ENCODE measurements at places on chromosomes 5 and 9.
A peak's percentile ranks its signal among the peaks of the same experiment; 100 is the strongest.

GRCh38 chr5:10157085-10157669, 92.5 kb downstream of the ATPSCKMT start:
- no peak for DNase-seq

- DNase-seq = no peak
These were observed 175.6 kb downstream of the MACROH2A1 start for GRCh38 chr5:135223404-135223803.

GRCh38 chr5:174503461-174504265, 220.7 kb upstream of the MSX2 start:
- DNase-seq = peak; percentile 52

DNA sequence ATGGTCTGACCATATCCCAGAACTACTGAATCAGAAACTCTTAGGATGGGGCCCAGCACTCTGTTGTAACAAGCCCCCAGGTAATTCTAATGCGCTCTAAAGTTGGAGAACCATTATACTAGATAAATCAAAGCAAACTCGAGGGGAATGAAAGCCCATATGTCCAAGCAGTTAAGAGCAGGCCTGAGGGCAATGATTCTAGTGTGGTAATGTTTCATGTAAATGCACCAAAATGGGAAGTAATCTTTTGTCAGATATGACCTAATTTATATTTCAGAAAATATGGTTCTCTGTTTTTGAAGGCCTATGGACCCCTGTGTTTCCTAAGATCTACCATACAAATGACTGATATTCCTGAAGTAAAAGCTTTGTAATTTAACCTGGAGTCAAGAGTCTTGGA, 108.0 kb upstream of the PTGER4 start:
- DNase-seq = no peak

GRCh38 chr5:165457859-165458481, 1952.6 kb downstream of the MAT2B start:
- peak; percentile 51 for DNase-seq

Data from astrocyte of the cerebellum (primary cell).